ENCODE measurements at places on chromosomes 6 and 20.

DNA sequence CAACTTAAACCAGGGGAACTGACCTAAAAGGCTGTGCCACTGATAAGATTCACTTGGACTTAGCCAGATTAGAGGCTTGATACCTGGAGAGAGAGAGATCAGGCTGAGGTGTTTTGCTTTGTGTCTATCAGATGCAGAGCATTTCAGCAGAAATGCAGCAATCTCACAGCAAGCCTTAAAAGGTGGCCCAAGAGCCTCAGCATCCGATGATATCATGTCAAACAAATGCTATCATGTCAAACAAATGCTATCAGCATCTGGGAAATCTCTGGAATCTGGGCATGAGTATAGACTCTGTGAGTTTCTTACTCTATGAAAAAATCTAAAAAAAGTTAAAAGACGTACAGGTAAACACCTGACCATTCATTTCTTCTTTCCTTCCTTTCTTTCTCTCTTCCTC, 718.9 kb downstream of the EYS start:
- DNase-seq, result no peak

DNA sequence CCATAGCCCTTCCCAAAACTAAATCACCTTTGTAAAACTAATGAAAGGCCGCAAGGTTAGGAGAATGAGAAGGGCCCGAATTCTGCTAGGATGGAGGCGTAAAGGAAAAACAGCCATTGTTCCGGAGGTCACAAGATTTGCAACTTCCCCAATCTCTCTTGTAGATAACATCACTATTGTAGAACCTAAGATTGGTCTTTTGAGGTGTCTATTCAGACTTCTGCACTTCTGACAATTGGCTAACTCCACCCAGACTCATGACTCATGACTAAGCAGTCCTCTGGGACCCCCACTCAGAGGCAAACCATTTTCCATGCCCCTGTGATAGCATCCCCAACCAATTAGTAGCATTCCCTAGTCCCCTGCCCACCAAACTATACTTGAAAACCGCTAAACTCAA, 210.5 kb upstream of the SHLD1 start:
- no peak for DNase-seq

DNA sequence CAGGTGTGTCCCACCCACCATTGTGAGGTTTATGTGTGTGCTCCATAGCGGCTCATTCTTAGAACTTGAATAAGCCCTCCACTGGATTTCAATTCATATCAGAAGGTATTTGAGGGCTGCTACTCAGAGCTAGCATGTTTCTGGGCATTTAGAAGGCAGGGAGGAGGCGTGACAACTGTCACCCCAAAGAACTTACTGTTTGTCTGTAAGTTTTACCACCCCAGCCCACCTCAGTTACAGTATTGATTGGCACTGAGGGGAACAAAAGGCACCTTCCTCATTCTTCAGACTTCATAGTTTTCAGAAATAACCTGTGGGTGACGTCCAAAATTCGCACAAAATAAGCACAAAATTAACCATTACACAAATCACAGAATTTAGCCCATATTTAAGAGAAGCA, 81.7 kb downstream of the KHDC1L start:
- DNase-seq, result no peak

DNA sequence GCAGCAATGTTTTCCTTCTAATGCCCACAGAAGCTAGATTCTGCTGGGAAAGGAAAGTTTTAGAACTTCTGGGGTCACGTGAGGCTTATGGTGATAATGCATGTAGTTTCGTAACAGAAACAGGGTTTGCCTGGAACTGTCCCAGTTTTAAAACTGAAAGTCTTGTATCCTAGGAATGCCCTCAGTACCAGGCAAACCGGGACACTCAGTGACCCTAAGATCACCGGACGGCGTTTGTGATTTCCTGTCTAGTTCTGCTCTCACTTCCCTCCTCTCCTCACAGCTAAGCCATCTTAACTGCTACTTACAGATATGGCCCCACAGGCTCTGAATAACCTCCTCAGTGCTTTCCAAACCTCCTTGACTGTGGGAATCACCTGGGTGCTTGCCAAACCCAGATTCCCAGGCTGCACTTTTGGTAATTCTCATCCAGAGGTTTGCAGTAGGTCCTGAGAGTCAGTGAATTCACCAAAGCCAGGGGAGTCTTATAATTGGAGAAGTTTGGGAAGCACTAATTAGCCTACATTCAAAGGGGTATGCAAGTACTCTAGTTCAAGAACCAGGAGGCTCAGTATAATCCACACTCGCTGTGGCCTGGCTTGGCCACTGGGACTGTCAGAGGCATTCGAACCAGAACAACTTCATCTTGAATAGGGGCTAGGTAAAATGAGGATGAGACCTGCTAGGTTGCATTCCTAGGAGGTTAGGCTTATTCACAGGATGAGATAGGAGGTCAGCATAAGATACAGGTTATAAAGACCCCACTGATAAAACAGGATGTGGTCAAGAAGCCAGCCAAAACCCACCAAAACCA, 231.6 kb upstream of the MYLIP start:
- no peak for DNase-seq

DNA sequence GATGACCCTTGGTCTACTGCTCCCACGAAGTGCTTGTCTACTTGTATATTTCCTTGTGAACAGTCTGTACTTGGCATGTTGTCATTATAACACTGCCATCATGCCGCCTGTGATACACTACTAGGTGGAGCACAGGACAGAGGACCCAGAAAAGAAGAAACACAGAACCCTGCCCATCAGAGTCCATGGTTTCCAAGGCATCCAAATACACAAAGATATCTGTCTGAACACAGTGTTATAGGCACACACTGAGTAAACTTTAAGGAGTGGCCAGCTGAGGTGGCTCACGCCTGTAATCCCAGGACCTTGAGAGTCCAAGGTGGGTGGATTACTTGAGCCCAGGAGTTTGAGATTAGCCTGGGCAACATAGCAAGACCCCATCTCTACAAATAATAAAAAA, 110.5 kb upstream of the SLC2A12 start:
- no peak for DNase-seq

DNA sequence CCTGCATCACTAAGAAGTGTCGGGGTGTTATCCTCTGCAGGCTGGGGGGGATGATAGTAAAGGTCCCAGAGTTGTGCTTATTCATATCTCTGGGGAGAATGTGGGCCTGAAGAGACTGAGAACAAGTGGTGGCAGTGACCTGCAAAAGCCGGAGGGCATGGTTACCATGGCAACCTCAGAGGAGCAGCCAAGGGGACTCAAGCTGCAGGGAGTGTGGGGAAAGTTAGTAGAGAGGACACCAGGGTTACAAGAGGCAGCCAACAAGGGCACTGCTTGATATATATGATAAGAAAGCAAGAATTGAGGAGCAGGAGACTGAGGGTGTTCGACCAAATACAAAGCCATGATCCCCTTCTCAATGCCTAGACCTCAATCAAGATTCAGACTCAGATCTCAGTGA, 46.1 kb downstream of the HLA-F start:
- DNase-seq, result no peak

DNA sequence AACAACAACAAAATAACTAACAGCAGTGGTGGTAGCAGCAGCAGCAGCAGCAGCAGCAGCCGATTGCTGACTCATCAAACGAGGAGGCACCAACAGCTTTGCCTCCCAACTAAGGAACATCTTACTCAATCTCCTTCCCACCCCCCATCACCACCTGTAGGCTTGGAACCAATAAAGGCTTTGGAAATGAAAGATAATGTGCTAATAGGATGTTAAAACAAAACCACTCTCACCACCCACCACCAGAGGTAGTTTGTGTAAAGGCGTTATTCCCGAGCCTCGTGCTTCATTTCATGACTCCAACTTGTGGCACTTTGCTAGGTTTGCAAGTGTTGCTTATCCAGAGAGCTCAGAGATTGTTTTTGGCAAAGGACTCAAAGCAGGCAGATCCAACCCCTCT, 346.5 kb downstream of the CD83 start:
- no peak for DNase-seq

GRCh38 chr20:6851136-6851535, 83.7 kb downstream of the BMP2 start:
- no peak for DNase-seq

GRCh38 chr6:116387374-116387773, 16.6 kb downstream of the DSE start:
- DNase-seq, result no peak

GRCh38 chr6:72661411-72661810, 39.5 kb downstream of the KCNQ5 start:
- no peak for DNase-seq

GRCh38 chr6:106783640-106784566, 154.5 kb downstream of the QRSL1 start:
- no peak for DNase-seq

All from T follicular helper cell (primary cell).